ENCODE measurements at places on chromosomes 1 and 21.

DNA sequence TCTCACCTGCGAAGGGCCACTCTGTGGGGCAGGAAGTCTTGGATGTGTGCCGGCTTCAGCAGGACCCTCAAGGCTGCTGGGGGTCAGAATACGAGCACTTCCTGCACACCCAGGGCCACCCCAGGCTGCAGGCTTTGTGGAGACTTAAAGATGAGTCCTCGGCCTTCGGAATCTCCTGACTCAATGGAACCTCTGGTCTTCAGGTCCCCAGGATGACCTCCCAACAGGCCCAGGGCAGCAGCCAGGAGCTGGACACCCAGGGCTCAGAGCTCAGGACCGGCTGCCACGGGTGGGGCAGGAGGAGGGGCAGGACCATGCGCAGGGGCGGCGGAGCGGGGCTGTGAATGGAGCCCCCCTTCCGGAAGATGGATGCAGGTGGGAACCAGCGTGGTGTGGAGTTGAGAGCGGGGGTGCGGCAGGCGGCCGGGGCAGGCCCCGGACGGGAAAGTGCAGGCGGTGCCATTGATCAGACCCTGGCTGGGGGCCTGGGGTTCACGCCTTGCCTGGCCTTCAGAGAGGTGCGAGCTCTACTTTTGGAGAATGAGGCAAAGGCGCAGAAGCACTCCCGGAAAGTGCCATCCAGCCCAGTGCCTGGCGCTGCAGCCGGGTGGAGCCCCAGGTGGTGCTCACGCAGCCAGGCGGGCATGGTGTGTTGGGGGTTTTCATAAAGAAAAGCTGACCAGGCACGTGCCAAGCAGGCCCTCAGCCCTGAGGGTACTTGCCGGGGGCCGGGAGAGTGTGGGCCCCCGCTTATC is 10.4 kb downstream of the COL18A1 start:
- DNase-seq = no peak

DNA sequence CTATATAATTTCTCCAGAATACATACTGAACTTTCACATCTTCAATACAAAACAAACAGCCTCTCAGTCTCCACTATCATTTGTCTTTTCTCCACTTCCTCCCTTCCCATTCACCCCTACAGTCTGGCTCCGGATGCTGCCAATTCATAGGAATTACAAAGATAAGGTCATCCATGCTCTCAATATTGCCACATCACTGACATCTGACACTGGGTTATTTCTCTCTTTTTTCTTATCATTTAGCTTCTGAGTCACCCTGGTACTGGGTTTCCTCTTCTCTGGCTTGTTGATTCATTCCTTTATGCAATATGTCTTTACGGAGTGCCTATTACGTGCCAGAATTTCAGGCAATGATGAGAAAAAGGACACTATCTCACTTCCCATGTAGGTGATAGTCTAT is 3.1 kb upstream of the SH3BP5L start:
- DNase-seq = no peak

GRCh38 chr1:91952187-91952586 is 3.0 kb downstream of the BRDT start:
- no peak for DNase-seq

DNA sequence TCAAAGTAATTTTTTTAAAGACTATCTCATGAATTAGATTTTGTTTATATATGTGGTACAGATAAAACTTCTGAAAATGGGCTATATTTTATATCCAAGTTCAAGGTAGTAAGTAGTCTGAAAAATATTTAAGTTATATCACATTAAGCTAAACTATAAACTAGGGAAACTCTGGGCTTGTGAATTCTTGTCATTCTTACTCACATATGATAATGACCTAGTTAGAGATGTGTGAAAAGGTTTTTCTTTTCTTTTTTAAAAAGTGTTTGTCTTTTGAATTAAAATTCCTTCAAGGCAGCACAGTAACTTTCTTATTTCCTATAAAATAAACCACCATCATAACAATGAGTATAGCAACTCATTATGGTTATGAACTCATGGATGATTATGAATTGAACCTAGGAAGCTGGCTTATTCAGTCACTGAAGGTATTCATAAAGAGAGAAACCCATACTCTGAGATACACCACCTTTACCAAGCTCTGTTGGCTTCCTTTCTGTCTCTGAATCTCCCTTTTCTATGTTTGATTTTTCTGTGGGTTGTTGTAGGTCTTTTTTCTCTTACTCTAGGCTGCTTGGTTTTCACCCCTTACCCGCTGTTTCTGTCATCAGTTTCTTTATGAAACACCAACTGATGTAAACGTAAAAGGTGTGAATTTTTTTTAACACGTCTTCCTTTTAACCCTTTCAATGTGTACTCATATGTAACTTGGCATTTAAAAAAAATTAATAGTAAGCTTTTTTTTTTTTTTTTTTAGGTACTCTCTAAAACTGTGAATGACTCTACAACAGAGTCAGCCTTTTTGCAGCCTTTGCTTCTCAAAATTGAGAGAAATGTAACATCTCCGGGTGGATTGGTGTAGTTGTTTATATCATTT is 25.2 kb downstream of the IL12RB2 start:
- DNase-seq = peak; percentile 43

All from activated naive CD4-positive, alpha-beta T cell treated with anti-CD3 and anti-CD28 coated beads, Interleukin-2, amount 10 ng/mL, durations not matched to agents 7 days and 5 days (primary cell).